Calu3 (cell line): ENCODE measurements at places on chromosomes 3 and 15.

GRCh38 chr15:85691350-85692240, 103.1 kb downstream of the KLHL25 start:
- no peak for DNase-seq

GRCh38 chr3:127951276-127951675, 36.2 kb downstream of the KBTBD12 start:
- no peak for DNase-seq

- no peak for DNase-seq
Measured at GRCh38 chr3:144942838-144943197, 971.2 kb downstream of the DIPK2A start.

- no peak for DNase-seq
Measured at GRCh38 chr3:129560269-129560787, 17.4 kb downstream of the H1-8 start.

- DNase-seq, result no peak
Measured at GRCh38 chr15:74400313-74400860, 32.9 kb upstream of the CYP11A1 start.

GRCh38 chr15:80142646-80143045, 10.2 kb upstream of the FAH start:
- no peak for DNase-seq

- DNase-seq, result no peak
Measured at GRCh38 chr3:13608969-13609725, 60.2 kb downstream of the FBLN2 start.

GRCh38 chr15:100002086-100002620, 268.9 kb upstream of the LYSMD4 start:
- DNase-seq, result no peak

GRCh38 chr15:26065723-26066122, 202.6 kb upstream of the ATP10A start:
- DNase-seq, result no peak

- no peak for DNase-seq
Measured at GRCh38 chr3:15497964-15498363, 23.5 kb downstream of the COLQ start.

DNA sequence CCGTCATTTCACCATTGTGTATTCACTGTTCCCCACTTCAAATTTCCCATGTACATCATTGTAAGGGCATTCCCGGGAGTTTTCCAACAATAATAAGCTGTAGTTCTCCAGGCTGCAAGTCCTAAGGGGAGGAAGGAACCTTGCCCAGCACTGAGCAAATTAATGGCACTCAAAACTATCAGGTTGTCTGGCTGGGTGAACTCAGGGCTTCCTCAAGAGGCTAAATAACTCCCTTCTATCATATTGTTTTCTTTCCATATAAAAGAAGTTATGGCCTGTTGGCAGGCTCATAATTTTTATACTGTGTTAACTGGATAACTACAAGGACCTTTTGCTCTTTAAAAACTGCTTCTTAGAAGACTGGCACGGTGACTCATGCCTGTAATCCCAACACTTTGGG, 71.4 kb downstream of the SEMA6D start:
- no peak for DNase-seq

- no peak for DNase-seq
Measured at GRCh38 chr3:137764563-137765309, 621 bp downstream of the SOX14 start.

DNA sequence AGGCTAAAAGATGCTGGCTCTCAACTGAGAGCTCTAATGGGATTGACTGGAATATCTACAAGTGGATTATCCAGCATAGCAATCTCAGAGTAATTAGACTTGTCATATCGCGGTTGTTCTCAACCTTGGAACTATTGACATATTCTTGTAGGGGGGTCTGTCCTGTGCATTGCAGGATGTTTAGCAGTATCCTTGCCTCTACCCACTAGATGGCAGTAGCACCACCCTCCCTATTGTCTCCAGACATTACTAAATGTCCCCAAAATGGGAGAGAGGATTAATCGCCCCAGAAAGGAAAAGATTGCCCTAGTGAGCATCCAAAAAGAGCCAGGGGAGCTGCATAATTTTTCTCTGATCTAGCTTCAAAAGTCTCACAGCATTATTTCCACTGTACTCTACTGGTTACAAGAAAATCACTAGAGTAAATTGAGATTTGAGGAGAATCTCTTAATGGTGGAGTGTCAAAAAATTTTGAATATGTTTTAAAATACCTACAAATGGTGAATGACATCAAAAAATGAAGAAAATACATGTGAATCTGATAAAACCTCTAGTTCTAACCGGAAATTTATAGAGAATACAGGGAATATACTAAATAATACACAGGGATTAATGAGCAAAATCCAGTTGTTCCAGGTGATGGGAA, 388.2 kb upstream of the AGTR1 start:
- peak; percentile 68 for DNase-seq

GRCh38 chr3:177329854-177330253, 132.6 kb upstream of the TBL1XR1 start:
- DNase-seq, result no peak

DNA sequence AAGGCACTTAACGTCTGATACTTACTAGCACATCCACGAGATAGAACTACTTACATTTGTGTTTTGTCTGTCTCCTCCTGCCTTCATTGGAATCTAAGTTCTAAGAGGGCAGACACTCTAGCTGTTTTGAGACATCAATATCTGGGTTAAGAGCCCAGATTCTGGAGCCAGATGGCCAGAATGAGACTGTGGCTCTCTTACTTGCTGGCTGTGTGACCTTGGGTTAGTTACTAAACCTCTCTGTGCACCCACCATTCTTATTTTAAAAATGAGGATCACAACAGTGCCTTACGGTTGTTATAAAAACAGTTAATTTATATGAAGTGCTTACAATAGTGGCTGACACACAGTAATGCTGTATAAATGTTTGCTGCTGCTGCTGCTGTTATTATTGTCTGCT, 7.7 kb downstream of the STARD5 start:
- DNase-seq, result no peak

GRCh38 chr3:127886231-127886955, 28.6 kb upstream of the KBTBD12 start:
- no peak for DNase-seq

DNA sequence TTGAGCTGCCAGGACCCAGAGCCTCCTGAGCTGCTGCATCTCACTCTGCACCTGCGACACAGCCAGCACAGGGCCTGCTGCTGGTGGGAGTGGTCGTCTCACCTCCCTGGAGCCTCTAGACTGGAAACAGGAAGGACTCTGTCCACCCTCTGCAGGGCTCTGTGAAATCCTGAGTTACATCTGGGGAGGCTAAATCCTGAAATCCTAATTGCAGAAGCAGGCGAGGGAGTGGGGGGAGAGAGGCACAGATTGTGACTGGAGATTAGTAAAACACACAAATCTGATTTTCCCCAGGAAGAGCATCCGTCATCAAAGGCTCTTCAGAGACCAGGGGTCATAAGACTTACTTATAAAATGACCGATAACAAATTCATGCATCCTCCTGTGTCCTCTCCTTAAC, 31.6 kb upstream of the GABRG3 start:
- DNase-seq, result no peak

- DNase-seq, result no peak
Measured at GRCh38 chr3:45972534-45973402, 22.9 kb downstream of the FYCO1 start.

DNA sequence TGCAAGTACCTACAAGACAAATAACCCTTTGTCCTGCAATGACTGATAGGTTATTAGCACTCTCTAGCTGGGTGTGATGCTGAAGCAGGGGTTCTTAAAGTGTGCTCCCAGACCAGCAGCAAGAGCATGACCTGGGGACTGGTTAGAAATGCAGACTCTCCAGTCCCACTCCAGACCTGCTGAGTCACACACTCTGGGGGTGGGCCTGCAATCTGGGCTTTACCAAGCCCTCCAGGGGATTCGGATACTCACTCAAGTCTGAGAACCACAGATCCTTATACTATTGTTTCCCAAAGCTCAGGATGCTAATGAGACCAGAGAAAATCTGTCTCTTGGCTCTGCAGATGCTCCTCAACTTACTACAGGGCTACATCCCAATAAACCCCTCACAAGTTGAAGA, 142.1 kb upstream of the RAD18 start:
- DNase-seq, result no peak

DNA sequence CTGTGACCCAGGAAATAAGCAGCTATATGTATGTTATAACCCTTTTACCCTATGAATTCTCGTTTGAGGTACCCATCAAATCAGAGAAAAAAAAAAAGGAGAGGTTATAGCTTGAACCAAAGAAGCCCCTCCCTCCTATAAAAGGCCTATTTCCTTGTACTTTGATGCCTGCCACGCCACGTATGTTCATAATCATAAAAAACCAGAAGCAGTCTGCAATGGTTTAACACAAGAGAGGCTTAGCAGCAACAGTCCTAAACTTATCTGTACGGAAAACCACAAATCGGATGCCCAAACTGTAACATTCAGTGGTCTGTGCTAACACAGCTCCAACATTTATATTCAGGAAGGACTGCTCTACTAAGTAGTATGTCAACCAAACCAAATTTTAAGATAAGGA, 21.2 kb downstream of the CCR8 start:
- no peak for DNase-seq

DNA sequence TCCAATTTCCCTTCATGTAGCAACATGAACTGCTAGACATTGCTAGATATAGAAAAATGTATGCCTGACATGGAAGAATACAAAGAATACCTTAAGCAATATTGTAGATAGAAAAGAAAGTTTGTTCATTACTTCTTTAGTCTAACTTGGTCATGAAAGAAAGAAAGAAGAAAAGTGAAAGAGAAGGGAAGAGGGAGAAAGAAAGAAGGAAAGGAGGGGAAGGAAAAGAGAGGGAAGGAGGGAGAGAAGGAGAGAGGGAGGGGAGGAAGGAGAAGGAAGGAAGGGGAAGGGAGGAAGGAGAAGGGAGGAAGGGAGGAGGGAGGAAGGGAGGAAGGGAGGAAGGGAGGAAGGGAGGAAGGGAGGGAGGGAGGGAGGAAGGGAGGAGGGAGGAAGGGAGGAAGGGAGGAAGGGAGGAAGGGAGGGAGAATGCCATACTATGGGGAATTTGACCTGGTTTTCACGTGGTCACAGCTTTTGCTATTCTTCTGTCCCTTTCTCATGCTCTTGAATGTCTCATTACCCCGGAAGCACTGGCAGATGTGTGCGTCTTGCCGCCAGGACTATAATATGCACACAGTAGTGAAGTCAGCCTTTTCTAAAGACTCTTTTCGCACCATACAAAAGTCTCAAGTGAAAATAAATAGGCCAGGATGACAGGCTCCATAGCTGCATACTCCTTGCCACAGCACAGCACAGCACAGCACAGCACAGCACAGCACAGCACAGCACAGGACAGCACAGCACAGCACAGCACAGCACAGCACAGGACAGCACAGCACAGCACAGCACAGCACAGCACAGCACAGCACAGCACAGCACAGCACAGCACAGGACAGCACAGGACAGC, 78.2 kb downstream of the CHAC1 start:
- DNase-seq, result no peak

GRCh38 chr3:17367171-17367570, 375.3 kb downstream of the TBC1D5 start:
- DNase-seq, result no peak

DNA sequence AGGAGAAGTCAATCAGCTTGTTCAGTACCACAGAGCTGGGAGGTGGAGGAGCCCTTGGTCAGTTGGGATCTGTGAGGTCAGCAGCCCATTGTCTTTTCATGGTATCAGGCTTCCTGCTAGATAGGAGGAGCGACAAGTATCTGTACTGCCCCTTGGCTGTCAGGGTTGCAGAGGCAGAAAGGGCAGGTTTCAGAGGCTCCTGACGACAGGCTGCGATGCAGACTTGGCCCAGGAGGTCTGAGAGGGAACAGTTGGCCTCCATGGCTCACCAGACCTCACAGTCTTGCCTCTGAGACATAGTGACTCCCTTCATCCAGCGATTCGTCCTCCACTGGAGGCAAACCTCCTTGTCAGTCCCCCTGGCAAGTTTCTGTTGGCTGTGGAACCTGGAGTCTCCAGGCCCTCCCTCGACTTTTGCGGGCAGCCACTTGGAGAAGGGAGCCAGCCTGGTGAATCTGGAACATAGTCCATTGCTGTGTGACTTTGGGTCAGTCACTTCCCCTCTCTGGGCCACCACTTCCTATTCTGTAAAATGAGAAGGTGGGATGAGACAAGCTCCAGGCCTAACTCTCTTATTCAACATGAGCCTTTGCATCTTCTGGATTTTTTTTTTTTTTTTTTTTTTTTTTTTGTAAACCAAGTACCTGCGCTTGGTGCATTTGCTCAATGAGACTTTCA, 177.9 kb upstream of the TLE3 start:
- DNase-seq, result no peak

DNA sequence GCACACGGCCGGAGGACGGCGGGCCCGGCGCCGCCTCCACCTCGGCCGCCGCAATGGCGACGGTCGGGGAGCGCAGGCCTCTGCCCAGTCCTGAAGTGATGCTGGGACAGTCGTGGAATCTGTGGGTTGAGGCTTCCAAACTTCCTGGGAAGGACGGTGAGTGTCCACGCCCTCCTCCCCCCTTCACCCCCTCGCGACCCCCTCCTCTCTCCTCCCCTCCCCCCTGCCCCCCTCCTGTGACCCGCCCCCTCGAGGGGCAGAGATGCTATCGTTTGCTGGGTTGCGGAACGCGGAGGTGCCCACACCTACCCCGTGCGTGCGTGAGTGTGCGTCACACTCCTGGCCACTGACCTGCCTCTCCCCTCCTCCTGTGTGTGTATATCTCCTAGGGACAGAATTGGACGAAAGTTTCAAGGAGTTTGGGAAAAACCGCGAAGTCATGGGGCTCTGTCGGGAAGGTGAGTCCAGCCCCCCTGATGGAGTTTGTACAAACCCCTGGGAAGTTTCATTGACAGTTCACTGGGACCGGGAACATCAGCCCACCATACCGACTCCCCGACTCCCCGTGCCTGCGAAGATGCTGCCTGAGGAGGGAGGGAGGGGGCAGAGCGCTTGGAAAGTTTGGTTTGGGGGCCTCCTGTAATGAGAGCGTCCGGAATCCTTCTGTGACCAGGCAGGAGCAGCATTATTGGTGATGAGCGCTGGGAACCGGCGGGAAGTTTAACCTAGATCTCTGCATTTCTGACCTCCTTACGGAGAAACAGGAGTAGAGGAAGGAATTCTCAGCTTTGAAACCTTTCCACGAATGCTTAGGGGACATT, 795 bp upstream of the SCAANT1 start:
- peak; percentile 60 for DNase-seq

DNA sequence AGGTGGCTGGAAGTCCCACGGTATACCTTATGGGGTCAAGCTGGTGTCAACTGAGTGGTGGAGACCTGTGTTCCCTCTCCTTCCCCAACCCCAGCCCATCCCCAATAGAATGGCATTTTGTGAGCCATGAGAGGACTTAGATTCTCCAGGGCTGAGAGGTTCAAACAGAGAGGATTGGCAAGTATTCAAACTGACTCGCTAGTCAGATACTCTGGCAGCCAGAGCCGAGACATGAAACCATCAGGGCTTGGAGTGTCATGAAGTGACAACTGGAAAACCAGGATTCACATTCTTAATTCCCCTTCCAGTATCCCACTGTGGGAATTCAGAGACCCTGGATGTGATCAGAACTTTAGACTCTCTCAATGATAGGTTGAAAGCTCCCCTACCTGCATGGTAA, 159.4 kb upstream of the SNTN start:
- no peak for DNase-seq

- DNase-seq, result no peak
Measured at GRCh38 chr15:76107169-76107568, 47.4 kb downstream of the TMEM266 start.
